ENCODE measurements at places on chromosomes 11 and 22. TPM values are rescaled to one million over a fixed set of nuclear protein-coding genes. Genes with fewer than 3 reads are reported as not detected.

Gene RIMBP3B
- 0.02 TPM for total RNA-seq

GRCh38 chr11:125148743-125149142 lies 15.8 kb upstream of the PKNOX2 start:
- DNase-seq, result no peak

GRCh38 chr22:50446708-50447575 lies 27.9 kb downstream of the SBF1 start:
- no peak for DNase-seq

Gene CYP2D6
- not detected for total RNA-seq

Gene NRGN
- total RNA-seq, result 21.2 TPM

DNA sequence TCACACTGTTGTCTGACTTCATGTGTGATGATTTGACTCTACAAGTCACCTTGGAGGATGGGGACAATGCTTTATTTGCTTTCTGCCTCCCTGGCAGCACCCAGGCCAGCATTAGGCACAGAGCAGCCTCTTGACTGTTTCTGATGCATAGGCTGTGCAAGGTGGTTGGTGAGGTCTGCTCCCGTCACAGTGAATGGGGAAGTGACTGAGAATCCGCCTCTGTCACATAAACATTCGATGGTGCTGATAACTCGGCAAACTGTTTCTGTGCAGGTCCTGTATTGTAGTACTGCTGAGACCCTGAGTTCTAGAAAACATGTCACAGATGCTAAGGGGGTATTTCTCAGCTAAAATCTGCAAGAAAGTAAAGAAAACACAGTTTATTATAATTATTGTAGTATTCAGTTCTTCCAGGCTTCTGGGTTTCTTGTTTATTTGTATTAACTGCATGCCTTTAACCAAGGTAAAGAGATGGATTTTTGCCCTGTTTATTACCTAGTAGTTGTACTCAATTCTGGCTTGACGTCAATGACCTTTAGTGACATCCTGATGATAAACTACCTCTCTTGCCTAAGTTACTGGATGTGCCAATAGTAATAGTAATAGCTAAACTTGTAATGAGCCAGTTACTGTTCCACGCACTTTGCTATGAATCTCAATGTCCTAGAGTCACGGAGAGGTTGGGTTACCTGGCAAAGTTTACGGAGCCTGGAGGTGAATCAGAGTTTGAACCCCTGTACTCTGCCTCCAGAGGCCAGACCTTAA lies 24.8 kb upstream of the RCN1 start:
- no peak for DNase-seq

- DNase-seq, result no peak
Measured at GRCh38 chr22:29811377-29811776, 26.7 kb downstream of the ASCC2 start.

DNA sequence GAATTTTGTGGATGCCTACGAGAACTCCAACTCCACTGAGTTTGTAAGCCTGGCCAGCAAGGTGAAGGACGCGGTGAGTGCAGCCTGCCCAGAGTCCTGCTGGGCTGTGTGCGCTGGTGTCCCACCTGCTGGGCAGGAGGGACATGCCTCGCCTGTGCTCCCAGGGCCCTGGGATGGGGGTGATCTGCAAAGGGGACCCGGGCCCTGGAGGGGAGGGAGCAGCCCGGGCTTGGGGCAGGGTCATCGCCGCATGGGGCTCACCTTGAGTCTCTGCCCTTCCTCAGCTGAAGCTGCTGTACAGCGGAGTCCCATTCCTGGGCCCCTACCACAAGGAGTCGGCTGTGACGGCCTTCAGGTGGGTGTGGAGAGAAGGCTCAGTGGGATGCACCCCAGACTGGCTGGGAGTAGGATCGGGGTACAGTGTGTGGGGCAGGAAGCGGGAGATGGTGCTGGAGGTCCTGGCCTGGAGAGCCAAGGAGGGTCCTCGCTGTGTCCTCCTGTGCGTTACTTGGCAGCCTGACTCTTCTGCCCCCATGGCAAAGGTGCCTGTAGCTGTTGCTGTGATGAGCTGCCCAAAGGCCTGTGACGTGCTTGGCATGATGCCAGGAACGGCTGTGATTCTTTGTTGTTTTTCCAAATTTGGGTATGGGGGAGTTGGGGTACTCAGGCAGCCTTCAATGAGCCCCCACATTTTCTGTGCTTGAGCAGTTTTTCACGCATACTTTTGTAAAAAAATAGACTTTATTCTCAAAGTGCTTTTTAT lies 29.2 kb downstream of the ST14 start:
- DNase-seq, result no peak

GRCh38 chr11:27532652-27533325 lies 26.2 kb upstream of the LIN7C start:
- DNase-seq, result no peak

Gene GSTP1
- total RNA-seq, result 441 TPM

Gene CYTH4
- total RNA-seq, result 0.25 TPM

DNA sequence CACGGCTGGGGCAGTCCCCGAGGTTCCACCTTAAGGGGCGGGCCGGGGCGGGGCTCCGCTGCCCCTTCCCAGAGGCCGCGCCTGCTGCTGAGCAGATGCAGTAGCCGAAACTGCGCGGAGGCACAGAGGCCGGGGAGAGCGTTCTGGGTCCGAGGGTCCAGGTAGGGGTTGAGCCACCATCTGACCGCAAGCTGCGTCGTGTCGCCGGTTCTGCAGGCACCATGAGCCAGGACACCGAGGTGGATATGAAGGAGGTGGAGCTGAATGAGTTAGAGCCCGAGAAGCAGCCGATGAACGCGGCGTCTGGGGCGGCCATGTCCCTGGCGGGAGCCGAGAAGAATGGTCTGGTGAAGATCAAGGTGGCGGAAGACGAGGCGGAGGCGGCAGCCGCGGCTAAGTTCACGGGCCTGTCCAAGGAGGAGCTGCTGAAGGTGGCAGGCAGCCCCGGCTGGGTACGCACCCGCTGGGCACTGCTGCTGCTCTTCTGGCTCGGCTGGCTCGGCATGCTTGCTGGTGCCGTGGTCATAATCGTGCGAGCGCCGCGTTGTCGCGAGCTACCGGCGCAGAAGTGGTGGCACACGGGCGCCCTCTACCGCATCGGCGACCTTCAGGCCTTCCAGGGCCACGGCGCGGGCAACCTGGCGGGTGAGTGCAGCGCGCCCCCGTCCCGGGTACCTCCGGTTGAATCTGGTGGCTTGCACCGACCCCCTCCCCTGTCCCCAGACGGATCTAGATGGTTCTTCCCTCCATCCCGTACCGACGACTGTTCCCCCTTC lies at the start of gene SLC3A2:
SLC3A2 (plus strand) TSS at position 94 of the 776 bp plus-strand sequence; CDS start at position 222, 128 bp downstream.
- peak; percentile 91 for DNase-seq

DNA sequence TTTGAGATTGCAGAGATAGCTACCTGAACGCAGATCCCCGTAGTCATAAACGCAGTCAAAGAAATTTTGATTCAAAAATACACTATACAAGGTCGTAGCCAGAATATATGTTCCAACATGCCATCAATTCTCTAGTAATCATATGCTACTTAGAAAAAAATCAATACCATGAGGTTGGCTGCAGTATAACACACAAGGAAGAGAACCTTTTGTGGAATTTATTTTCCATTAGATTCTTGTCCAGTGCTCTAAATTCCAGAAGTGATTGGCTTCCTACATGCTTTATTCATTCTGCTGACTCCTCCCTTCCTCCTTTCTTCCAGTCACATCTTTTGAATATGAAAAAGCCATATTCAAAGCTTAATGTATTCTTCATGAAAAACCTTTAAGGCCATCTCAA lies 189.9 kb downstream of the NTM start:
- DNase-seq, result no peak

DNA sequence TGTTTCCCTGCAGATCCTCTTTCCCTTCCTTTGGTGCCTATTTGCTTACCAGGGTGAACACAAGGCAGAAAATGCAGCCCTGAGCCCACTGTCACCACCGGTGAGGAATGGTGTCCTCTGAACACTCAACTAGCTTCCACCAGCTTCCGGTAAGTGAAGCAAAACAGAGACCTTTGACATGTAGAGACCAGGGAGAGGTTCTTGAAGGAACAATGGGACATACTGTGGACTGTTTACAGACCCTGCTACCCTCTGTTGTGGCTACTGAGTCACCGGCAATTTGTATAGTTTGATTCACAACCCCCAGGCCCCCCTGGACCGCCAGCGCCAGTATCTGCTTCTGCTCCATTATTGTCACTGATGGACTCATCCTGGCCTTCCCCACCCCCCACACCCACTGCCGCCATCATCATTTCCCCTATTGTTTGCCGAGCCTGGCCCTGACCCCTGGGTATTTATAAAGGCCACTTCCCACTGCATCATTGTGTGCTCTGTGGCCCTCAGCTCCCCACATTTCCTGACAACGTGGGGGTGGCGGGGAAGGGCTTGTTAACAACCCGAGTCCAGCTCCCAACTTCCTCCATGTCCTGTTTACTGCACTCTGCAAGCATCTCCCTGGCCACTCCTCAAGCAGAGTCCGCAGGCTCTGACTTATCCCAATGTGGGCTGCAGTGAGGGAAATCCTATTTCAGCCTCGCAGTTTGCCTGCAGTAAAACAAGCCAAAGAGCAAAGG lies 252.9 kb downstream of the ETS1 start:
- DNase-seq, result peak; percentile 93

DNA sequence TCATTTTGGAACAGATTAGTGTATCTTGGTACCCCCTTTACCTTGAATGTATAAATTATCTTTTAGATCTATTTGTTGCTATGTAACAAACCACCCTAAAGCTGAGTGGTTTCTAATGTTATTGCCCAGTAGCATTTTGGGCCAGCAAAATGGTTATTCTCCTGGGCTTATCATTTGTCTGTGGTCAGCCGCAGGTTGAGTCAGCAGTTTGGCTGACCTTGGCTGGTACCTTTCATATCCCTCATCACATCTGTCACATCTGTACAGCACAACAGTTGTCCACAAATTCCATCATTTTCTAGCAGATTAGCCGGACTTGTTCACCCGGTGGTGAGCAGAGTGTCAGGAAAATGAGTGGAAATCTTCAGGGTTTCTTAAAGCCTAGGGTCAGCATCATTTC lies 588.5 kb upstream of the ARHGAP42 start:
- DNase-seq, result peak; percentile 67

Gene SGSM1
- total RNA-seq, result not detected

Gene TENM4
- 5.5 TPM for total RNA-seq

Gene MMP8
- total RNA-seq, result not detected

DNA sequence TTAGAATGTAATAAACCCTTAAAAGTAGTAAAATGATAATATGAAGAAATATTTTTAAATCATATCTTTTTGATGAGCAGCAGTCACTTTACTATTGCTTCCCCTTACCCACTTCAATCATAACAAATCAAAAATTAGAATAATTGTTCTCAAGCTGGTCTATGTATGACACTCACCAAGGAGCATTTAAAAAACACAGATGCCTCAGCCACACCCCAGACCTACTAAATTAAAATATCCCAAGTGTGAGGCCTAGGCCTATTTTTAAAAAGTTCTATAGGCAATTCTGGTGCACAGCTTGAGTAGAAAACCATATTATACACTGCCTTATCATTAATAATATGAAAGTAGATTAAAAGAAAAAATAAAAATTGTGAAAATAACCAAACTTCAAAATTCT lies 15.2 kb downstream of the KIF18A start:
- no peak for DNase-seq

Data from M059J (cell line).